Dermis blood vessel endothelial cell (primary cell): ENCODE measurements at places on chromosomes 2 and 18. TPM values are rescaled to one million over a fixed set of nuclear protein-coding genes. Genes with fewer than 3 reads are reported as not detected.

The AGXT gene
- total RNA-seq: not detected in 2 replicates

- DNase-seq: peak; percentile 65
These were observed 181.5 kb downstream of the KLHL29 start for GRCh38 chr2:23566241-23567142.

- DNase-seq: no peak
These were observed 88.4 kb downstream of the LYPD1 start for GRCh38 chr2:132581591-132581990.

GRCh38 chr2:9179572-9180201 lies 26.9 kb upstream of the ASAP2 start:
- peak; percentile 79 for DNase-seq

The ADGRF3 gene
- total RNA-seq: 0.84 TPM in 1 of 2 replicates, not detected in the other
